ENCODE measurements at places on chromosomes 12 and 14. TPM values are rescaled to one million over a fixed set of nuclear protein-coding genes. Genes with fewer than 3 reads are reported as not detected.

DNA sequence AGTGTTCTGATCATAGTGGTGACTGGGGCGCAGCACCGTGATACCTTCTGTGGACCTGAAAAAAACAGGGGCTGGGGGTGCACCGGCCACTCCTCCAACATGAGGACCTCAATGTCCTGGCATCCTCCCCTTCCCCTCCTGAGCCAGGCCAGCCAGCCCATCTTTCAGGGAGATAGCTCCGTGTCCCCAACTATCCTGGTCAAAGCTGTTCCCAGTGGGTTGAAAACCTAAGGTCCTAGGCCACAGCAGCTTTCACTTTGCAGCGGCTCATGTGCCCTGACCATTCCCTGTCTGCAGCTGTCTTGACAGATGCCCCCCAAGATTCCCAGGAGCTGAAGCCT lies 75.7 kb downstream of the BCL11B start:
- no peak for DNase-seq

- no peak for DNase-seq
Measured at GRCh38 chr12:24500421-24500820, 448.5 kb downstream of the BCAT1 start.

GRCh38 chr12:52660934-52661499 lies 9.0 kb upstream of the KRT2 start:
- DNase-seq = no peak

DNA sequence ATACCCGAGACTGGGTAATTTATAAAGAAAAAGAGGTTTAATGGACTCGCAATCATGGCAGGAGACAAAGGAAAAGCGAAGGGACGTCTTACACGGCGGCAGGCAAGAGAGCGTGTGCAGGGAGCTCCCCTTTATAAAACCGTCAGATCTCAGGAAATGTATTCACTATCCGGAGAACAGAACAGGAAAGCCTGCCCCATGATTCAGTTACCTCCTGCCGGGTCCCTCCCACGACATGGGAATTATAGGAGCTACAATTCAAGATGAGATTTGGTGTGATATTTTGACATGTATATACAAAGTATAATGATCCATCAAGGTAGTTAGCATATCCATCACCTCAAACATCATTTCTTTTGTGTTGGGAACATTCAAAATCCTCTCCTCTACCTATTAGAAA lies 2.3 kb upstream of the CDCA4 start:
- peak; percentile 64 for DNase-seq

DNA sequence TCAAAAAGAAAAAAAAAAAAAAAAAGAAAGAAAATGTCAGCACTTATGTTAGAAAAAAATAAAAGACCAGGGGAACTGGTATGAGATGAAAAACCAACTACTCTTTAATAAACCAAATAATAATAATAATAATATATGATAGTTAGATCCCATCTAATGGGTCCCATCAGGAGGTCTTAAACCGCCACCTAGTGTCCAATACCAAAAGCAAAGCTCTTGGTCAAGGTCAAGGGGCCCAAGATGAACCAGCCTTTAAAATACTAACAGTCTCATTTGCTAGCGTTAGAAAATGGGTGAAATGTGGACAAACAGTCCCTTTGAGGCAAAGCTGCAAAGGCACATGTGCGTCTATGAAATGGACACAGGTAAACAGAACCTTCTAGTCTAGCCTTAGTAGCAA lies 12.3 kb downstream of the BRAP start:
- peak; percentile 31 for DNase-seq

GRCh38 chr14:61470261-61470960 lies 149.0 kb downstream of the PRKCH start:
- DNase-seq = peak; percentile 82

DNA sequence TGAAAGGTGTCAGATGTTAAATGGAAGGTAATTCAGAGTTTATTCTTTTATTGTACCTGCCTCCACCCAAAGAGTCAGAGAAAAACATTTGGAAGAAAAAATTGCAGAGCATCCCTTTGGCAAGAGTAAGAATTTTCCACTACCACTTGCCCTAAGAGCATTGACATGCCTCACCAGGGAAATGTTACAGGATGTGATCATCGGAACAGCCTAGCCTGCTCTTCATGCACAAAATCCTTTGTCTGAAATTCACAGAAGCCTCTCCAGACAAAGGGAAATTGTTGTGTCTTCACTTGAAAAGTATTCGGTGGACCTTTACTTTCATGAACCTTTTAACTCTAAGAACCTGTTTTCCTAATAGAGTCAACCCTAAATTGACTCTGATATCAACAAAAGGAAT lies 36.9 kb downstream of the ATP2A2 start:
- DNase-seq = peak; percentile 57

DNA sequence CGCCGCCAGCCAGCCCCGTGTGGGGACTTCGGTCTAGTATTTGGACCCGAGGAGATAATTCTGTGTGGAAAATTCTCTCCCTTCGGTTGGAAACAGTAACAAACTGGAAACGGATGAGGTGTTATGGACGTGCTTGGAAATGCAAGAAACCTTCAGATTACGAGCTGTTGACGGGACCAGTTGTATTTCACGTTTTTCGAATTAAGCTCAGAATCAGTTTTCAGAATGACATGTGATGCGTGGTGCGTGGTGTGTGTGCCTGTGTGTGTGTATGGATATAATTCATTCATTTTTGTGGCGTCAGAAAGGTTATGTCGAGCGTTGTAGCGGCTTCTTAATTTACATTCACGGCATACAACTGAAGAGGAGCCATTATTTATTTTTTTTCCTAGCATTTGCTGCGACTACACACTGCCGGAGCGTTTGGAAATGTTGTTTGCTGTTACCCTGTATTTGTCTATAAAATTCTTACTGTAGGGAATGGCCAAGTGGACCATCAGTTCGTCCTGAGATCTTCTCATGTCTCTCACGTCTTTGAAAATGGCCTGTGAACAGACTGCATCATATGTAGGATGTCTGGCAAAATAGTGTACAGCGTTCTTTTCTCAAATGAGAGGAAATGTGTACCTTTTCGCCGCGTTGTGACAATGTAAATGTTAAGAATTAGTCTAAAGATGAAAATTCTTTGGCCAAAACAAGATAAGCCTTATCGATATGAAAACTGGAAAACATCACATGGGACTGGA lies 1.3 kb downstream of the TRAF3 start:
- DNase-seq = peak; percentile 56

DNA sequence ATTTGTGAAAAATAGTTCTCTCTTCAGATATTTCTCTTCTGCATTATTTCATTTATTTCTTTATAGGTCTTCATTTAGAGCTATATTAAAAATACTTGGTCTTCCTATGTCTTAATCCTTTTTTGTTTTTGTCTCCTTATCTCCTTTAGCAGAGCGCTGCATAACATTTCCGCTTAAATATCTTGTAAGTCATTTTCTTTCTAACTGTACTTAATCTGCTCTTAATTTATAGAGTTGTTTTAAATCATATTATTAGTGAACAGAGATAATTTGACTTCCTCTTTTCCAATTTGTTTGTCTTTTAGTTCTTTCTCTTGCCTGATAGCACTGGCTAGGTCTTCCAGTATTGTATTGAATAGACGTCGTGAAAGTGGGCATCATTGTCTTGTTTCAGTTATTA lies 18.0 kb downstream of the LUM start:
- DNase-seq = peak; percentile 42

DNA sequence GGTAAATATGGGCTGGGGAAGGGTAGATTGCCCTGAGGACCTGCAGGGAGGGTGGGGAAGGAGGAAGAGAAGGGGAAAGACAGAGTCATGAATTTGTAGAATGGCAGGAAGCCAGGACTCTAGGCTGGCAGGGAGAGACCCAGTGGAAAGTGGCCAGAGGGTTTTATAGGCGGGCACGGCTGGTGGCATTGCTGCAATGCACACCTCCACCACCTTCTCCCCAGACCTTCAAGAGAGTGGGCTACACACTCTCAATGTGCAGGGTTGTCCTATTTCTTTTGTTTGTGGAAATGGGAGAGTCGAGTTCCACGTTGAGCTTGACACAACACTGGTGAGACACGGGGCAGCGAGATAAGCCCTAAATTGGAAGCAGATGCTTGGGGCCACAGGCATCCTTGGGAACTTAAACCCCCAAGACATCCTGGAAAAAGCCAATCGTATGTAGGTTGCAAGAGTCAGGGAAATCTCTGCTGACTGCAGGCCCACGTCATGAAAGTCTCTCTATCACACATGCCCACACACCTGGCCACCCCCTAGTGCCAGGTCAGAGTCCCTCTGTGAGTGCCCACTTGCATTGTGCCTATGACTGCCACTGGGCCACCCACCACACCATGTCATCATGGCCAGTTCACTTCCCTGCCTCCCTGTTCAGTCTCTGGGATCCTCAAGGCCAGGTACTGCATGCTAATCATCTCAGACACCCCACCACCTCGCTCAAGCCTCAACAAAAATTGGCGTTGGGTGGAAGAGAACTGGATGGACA lies 38.0 kb upstream of the BDKRB2 start:
- DNase-seq = no peak

- DNase-seq = no peak
Measured at GRCh38 chr14:29853272-29853671, 74.4 kb downstream of the PRKD1 start.

DNA sequence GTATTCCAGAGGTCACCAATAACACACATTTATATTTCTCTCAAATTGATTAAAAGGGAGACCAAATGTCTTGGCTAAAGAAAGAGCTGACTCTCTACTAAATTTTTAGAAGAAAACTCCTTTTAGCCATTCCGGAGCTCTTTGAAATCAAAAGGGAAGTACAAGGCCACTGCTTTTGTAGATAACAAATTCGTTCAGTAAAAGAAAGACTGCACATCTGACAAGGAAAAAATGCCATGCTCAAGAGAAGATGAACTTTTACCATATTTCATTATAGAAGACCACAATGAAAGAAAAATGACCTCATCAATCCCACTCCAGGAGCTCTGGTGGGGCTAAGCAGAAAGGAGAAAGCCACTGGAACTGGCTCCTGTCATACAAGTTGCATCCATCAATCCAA lies 57.6 kb downstream of the SPTSSA start:
- no peak for DNase-seq

- DNase-seq = no peak
Measured at GRCh38 chr12:69099201-69099837, 140.1 kb upstream of the CPSF6 start.

DNA sequence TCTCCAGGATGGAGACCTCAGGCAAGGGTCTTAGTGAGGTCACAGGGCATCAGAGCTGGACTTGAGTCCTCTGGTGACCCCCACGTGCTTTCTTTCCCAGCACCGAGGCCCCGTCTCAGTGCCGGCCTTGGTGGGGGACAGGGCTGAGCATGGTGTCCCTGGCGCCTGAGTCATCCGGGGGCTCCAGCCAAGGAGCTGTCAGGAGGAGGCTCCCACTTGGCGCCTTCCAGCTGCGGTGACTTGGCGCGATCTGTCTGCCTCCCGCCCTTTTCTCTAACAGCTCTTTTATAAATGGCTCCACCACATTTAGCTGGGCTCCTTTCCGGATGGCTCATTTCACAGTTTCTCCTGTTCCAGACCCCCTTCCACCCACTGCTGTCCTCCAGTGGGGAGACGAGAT lies 60.4 kb downstream of the PRMT8 start:
- DNase-seq = no peak

DNA sequence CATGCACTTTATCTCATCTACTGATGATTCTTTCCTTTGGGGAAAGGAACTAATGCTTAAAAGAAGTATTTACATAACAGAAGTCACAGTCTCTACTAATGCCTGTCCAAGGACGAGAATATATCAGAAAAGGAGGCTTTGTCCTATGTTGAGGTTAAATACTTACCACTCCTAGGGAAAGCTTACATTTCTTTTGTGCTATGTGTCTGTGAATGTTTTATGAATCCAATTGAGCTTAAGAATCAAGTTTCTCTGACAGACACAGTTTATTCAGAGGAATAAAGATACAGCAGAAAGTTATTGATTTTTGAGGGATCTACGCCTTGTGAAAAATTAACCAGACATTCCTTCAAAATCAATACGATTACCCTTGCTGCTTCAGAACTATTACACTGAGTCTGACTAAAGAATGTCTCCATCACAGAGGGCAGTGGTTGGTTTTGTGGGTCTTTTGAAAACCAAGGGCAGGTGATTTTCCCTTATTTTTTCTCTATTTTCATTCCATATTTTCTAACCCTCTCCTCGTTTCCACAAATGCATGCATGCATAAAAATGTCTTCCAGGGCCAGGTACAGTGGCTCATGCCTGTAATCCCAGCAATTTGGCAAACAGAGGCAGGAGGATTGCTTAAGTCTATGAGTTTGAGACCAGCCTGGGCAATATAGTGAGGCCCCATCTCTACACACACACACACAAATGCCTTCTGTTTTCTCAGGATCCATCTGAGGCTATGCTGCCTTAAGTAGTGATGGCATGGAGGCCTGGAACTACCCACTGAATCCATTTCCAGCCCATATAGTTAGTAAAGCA lies 1095.1 kb downstream of the GALC start:
- DNase-seq = no peak

DNA sequence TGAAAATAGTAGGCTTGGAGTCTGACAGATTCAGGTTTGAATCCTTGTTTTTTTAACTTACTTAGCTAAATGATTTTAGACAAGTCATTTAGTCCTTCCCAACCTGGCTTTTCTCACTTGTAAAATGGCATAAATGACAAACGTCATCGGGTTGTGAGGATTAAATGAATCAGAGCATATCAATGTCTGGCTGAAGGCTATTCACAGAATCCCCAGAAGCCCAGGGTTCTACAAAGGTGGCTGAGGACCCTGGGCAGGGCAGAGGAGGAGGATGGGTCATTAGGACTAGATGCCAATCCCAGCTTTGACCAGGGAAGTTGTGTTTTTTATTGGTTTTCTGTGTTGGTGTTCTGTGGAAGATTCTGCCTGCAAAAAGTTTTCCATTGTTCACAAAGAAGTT lies 7.6 kb upstream of the PTPRB start:
- no peak for DNase-seq

Gene TBX3
- total RNA-seq = 1.1 TPM

Gene ZC3H14
- total RNA-seq = 59.6 TPM

Gene MMAB
- 45.9 TPM for total RNA-seq

Gene PLEKHG3
- 8.0 TPM for total RNA-seq

Gene RILPL2
- total RNA-seq = 7.2 TPM

Gene DAO
- not detected for total RNA-seq

Gene TAS2R9
- total RNA-seq = not detected

Gene PPM1H
- 4.9 TPM for total RNA-seq

All from endothelial cell of umbilical vein (primary cell).